ENCODE measurements at places on chromosomes 5 and 9.

DNA sequence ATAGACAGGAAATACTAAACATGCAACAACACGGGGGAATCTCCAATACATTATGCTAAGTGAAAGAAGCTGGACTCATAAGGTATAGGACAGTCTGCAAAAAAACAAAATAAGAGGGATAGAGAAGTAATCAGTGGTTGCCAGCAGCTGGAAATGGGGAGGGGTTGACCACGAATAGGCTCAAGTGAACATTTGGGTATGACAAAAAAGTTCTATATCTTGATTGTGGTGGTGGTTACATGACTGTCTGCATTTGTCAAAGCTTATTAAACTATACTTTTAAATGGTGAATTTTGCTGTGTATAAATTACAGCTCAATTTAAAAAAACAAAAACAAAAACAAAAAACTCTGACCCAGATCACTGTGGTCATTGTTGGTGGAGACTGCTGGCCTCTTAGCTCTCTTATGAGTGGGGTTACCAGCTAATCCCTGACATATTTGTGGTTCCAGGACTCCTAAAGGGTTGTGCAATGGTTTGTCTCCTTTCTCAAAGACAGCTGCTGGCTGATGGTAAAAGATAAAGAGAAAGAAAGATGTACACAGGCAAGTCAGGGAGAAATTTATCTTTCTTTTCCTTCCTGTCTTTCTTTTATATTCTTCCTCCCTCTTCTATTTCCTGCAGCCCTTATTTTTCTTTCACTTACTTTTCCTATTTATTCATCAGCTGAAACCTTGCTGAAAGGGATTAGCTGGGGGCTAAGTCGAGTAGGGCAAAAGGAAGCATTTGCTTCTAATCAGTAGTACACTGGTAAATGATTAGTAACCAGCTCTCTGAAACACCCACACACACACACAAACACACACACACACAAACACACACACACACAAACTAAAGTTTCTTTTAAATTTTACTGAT is 42.6 kb upstream of the APC start:
- no peak for DNase-seq

- no peak for DNase-seq
These were observed 256.9 kb upstream of the COX7C start for GRCh38 chr5:86360801-86361200.

- no peak for DNase-seq
These were observed 693.6 kb downstream of the TLE1 start for GRCh38 chr9:80995759-80996158.

DNA sequence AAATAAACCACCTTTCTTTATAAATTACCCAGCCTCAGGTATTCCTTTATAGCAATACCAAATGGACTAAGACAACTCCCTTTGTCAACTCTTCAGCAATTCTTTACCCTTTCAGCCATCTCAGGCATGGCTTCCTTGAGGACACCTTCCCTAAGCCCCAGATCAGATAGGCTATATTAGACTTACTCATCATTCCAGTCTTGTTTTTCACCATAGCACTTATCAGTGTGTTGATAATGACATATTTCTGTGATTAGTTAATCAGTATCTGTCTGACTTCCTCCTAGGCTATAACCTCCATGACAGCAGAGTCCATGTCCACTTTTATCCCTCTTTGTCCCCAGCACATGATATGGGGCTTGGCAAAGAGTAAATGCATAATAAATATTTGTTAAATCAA is 238.1 kb downstream of the ACTL7B start:
- DNase-seq = no peak

DNA sequence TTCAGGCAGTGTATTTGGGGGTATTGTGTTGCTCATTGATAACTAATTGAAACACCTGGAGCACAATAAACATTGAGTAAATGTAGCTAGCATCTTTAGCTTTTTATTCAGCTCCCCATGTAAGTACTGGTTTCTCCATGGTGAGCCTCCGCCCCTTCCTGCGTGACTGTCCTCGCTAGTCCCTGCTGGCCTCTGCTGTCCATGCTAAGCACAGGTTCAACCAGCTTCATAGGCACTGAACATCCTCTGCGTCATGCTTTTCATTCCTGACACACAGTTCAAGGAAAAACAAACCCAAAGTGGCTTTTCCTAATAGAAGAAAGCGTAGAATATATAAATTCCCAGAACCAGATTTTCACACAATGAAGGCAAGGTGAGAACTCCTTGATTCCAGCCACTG is 27.3 kb upstream of the DAP start:
- no peak for DNase-seq

- DNase-seq = no peak
These were observed 408.5 kb upstream of the GRAMD2B start for GRCh38 chr5:126014676-126015075.

- no peak for DNase-seq
These were observed 110.7 kb upstream of the MAMDC2 start for GRCh38 chr9:69932901-69933300.

DNA sequence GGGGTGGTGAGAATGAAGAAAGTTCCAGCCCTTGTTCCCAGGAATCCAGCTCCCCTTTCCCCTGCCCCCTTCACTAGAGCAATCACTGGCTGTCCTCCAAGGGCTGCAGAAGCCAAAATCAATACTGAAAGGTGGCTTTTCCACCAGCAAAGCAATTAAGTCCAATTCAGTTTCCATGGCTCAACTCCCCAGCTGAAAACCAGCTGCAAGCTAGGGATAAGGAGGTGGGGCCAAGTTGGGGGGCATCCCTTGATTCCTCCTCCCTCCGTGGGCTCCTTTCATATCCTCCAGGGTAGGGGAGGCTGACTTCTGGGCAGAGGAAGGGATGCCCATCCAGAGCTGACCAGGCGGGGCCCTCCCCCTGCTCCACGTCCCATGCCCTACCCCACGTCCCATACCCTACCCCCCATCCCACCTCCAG is 22.7 kb downstream of the CAMK2A start:
- DNase-seq = no peak

- no peak for DNase-seq
These were observed 181.6 kb downstream of the CD180 start for GRCh38 chr5:67014957-67015400.

- DNase-seq = no peak
These were observed 1050.4 kb downstream of the MAT2B start for GRCh38 chr5:164555809-164556208.

GRCh38 chr5:82422751-82423181 is 144.6 kb upstream of the RPS23 start:
- DNase-seq = no peak

GRCh38 chr9:133101356-133102189 is 19.5 kb downstream of the RALGDS start:
- no peak for DNase-seq

GRCh38 chr5:123455640-123456039 is 32.4 kb upstream of the CEP120 start:
- DNase-seq = no peak

DNA sequence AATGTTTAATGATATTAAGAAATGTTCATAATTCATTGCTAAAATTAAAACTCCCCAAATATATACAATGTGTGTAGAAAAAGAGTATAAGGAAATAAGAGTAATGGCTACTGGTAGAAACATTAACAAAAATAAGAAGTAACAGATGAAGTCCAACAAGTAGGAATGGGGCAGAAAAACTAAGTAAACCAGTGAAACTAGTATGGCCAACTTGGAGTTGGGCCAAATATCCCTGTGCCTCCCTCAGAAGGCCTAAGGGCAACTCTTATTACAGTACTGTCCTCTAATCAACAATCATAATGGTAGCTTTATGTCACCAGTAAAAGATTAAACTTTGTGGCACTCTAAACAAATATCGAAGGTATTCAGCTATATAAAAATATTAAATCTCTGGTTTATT is 93.5 kb downstream of the SSBP2 start:
- no peak for DNase-seq

DNA sequence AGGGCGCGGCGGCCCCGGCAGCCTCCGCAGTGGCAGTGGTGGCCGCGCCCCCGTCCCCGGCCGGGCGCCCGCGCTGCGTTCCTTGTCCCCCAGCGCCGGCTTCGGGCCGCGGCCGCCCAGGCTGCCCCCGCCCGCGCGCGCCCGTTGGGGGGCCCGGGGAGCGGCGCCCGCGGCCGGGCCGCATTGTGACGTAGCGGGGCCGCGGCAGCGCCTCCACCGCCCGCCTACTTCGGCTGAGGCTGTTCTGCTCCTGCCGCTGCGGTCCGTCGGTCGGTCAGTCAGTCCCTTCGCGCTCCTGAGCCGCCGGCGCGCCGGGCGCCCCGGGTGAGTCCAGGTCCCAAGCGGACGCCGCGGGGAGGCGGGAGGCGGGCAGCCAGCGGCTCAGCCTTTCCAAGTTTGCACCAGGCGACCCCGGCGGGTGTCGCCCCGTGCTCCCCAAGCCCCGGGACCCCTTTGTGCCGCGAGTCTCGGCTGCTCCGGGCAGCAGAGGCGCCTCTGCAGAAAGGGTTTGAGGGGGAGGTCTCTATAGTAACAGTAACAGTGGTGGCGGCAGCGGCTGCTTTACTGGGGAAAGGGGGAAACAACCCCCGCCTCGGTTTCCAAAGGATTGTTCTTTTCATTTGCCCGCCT is at the start of gene SNCAIP:
Gene SNCAIP (plus strand): TSS at position 277 of the 630 bp plus-strand sequence. CDS start 78,898 bp downstream, outside the sequence.
- no peak for DNase-seq

GRCh38 chr9:95901506-95901905 is 26.0 kb downstream of the ERCC6L2 start:
- no peak for DNase-seq

GRCh38 chr9:18452276-18452675 is 21.7 kb upstream of the ADAMTSL1 start:
- no peak for DNase-seq

DNA sequence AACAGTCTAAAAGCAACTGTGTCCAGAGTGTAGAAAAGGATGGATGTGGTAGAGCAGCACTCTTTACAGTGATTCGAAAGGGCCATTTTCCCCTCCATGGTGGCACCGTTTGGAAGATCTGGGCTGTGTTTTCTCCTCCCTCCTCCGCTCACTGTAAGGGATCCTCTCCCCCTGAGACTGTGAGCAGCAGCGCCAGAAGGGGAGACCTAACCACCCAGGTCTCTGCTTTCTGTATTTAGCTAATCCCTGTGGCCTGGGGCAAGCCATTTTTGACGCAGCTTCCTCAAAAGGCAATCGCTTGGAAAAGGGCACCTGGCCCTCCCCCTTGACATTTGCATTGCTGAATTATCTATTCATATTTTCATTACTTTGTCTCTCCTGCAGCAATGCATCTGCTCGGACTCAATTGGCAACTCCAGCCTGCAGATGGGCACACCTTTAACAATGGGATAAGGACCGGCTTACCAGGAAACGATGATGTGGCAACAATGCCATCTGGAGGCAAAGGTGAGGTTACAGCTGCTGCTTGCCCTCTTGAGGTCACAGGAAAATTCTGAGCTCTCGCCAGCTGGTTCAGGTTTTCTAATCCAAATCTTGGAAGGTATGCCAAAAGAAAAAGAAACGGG is 244.3 kb upstream of the WWC1 start:
- DNase-seq = no peak

DNA sequence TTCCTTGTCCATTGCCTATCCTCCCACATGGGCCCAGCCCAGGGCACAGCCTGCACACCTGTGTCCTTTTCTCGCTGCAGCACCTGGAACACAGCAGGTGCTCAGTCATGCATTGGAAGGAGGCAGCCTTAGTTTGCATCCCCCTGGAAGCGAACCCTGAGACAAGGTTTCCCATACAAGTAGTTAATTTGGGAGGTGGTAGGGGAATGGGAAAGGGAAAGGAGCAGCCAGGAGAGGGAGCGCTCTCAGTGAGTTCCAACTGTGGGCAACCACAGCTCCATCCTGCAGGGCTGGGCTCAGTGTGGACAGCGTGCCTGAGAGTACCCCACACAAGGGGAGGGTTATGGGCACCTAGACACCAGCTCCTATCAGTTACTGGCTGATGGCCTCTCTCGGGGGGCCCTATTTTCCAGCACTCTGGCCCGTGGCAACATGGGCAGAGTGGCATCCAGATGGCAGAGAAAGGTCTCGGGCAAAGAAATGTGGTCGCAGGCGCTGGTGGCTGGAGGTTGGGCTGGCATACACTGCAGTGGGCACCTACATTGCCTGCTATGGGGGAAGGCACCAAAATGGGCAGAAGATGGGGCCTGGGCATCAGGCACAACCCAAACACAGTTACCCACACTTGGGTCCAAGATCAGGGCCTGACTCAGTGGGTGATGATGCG is 50.1 kb downstream of the TSPAN17 start:
- no peak for DNase-seq

DNA sequence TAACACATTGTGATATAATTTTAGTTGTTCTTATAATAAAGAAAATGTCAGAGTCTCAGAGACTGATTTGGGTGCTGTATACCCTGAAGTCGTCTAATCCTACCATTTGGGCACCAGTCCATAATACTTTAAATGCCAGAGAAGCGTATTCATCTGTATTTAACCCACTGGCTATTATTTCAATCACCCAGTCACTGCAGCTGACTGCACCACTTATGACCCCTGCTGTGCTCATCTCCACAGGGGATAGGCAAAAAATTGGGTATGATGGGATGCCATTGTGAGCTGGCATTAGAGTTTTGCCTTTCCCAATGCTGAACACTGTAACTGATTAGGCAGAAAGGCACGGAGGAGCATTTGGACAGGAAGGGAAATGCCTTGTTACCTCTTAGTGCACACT is 599.7 kb downstream of the CAAP1 start:
- DNase-seq = no peak

DNA sequence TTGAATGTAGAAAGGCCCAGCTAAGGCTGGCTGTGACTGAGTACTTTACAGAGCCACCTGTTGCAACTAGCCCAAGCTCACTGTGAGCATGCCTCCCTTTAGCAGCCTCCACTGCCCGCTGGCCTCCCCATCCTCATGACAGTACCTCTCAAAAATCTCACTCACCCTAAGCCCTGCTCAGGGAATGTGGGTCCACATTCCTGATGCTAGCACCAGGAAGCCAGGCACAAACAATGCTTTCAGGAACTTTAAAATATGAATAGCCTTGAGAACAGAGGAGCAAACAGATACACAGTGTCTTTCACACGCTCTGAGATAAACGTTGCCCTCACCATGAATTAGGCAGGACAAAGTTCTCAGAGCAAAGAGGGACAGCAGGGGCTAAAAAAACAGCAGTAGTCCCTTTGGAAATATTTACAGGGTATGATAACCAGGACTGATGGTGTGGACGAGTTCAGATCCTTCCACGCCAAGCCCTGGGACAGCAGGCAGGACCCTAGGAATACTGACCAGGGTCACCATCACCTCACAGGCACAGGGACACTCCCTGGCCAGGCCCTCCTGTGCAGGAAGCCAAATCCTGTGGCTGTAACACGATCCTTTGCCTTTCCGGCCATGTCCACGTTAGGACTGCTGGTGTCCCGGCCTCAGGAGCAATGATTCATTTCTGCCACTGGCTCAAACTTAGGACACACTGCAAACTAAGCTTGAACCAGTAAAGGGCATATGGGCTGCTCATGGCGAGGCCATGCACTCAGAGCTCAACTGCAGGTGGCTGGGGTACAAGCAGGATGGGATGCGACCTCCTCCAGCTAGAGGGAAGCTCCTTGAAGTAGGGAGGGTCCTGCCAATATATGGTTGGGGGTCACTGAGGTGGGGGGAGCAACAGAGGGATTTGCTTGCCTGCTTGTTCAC is 9.6 kb downstream of the ACSL6 start:
- no peak for DNase-seq

DNA sequence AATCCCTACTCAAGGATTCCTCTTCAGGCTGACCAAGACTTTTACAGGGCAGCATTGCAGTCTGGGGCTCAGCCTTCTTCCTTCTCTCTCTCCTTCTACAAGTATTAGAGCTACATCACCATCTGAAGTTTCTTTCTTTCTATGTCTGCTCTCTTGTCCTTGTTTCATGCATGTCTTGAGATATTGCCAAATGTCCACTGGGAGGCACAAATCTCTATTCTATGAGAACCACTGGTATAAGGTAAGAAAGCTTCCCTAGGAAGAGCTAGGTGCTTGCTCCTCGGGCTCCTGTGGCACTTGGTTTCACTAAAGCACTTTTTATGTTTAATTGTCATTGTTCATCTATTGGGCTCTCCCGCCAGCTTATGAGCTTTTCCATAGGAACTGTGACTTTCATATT is 289.2 kb upstream of the PCSK5 start:
- no peak for DNase-seq
